Urinary bladder (tissue), 4 donors: ENCODE measurements at places on chromosomes 11 and 22. TPM values are rescaled to one million over a fixed set of nuclear protein-coding genes. Genes with fewer than 3 reads are reported as not detected.

ARHGEF17 gene
- 30.7 TPM for total RNA-seq

CHADL gene
- 1.8 TPM for total RNA-seq

DNA sequence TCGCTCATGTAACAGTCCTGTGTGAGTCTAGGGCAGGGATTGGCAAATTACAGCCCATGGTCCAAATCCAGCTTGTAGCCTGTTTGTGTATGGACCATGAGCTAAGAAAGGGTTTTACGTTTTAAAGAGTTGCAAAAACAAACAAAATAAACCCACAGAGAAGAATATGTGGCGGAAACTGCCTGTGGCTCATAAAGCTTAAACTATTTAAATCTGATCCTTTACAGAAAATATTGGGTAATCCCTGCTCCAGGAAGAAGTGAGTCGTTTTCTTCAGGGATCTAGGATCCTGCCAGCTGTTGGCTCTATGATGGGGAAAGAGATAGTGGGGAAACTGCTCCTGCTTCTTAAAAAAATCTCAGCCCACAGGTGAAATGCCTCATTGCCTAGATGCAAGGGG lies 3.4 kb upstream of the OR6Q1 start:
- DNase-seq = no peak

- no peak for DNase-seq
Observed at GRCh38 chr22:36872084-36872483, 11.3 kb downstream of the NCF4 start.

DNA sequence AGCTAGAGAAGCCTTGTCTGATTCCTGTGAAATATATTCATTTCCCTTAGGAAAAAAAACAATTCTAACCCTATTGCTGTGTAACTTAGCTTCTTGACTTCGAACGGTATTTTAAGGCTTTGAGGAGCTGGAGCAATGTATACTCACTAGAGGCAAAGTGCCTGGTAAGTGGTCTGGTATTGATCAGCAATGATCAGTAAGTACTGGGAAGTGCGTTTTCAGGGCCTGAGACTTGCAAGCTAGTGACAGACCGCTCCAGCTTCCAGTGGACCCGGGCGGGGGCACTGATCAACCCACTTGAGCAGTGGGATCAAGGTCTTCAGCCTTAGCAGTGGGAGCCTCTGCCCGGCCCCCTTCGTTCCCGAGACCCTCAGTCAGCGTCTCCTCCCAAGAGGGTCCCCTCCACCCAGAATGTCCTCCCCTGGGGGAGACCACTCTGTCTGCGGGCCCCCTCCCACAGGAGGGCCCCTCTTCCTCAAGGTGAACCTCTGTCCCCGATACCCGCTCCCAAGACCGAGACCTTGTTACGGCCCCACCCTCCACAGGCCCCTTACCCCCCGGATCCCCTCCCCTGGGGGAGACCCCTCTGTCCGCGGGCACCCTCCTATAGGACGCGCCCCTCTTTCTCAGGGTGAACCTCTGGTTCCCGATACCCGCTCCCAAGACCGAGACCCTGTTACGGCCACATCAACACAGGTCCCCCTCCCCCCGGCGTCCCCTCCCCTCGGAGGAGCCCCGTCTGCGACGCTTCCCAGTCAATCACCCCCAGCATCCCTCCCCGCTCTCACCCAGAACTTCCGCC lies 452 bp upstream of the ATXN10 start:
- no peak for DNase-seq

- no peak for DNase-seq
Observed at GRCh38 chr22:42951093-42951710, 63.7 kb downstream of the PACSIN2 start.

BIRC3 gene
- 6.2 TPM for total RNA-seq

DNA sequence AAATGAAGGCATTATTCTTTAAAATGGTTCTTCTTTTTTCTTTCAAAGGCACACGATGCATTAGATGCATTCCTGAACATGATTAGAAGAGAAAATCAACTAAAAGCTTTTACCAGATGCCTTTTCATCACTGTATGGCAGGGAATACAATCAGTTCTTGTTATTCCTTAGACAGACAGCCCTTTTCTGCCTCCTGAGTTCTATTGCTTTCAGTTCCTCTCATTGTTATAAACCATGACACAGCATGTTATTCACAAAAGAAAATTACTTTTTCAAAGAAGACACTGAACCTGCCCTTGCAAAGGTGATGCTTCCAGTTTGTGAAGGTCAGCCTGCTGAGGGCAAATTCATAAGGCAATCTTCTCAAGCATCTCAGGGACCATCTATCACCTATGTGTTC lies 70.1 kb downstream of the FAM181B start:
- no peak for DNase-seq

DNA sequence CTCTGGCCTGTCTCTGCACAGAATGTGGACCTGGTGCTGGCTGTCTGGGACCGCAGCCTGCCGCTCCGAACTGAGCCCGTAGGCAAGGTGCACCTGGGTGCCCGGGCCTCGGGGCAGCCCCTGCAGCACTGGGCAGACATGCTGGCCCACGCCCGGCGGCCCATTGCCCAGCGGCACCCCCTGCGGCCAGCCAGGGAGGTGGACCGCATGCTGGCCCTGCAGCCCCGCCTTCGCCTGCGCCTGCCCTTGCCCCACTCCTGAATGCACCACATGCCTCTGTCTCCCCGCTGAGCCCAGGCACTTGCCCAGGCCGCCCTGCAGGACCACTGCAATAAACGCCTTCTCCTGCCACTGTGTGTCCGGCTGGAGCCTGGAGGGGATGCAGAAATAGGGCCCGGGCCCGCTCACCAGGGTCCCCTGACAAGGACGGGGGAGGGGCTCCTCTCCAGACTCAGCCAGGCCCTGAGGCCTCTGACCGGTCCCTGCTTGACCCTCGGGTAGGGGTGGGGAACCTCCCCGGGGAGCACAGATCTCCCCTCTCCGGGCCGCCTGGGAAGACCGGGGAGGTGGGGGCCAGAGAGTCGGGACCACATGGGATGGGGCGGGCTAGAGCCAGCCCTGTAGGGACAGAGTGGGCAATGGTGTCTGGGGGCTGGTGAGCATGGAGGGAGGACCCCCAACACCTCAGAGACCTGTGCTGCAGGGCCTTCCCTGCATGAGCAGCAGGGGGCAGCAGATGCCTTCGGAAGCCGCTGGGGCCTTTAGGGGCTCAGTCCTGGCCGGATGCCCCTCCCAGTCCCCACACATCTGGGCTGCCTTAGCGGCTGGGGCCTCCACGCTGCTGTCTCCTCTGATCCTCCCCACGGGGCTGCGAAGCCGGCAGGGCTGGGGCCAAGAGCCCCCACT lies 1.4 kb upstream of the TNNI2 start:
- DNase-seq = no peak
